ENCODE measurements at places on chromosomes 7 and 10.

DNA sequence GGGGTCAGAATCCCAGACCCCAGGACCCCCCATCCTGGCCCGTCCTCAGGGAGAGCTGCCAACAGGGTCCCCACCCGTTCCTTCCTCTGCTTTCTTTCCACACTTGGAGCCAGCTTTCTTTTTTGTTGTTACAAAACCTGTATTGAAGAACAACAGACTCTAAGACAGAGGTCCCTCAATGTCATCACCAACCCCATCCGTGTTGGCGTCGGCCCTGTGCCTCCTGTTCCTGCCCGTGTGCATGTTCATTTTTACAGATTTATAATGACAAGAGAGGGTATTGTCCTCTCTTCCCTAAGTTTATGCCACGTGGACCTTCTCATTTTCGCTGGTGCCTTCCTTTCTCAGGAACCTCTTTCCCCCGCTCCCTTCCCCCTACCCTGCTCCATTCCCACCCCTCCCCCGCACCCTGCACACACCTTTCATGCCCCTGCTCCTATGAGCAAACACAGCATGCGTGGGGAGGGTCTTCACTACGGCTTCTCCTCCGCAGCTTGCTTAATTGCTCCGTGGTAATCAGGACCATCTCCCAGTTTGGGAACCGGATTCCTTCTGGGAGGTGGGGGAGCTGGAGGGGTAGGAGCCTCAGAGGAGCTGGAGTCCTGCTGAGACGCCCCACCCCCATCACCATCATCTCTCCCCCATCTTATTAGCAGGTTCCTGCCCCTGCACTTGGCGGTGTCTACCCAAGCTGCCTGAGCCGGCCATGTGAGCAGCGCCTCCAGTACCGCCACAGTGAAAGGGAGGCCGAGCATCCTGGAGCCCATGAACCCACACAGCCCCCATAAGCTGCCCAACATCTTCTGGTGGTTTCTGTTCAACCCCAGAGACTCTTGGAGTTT, 88.0 kb upstream of the INSIG1 start:
- no peak for DNase-seq

GRCh38 chr7:96319439-96319838, 2.5 kb downstream of the SLC25A13 start:
- no peak for DNase-seq

GRCh38 chr10:69242040-69242851, 22.1 kb downstream of the HKDC1 start:
- no peak for DNase-seq

DNA sequence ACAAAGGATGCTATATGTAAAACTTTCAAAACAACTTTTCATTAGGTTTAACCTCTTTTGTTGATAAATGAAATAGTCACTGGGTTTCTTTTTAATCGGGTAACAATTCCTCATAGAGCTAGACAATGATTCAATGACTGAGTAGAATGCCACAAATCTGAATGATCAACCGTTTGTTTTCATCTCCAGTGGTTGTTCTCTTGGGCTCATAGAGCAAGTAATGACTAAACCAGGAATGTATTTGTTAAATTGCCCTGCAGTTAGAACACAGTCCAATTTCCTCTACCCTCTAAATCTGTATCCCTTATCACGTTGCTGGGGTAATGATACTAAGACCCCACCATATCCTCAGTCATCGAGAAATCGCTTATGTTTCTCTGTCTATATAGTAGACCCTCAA, 40.0 kb downstream of the CNNM1 start:
- no peak for DNase-seq

DNA sequence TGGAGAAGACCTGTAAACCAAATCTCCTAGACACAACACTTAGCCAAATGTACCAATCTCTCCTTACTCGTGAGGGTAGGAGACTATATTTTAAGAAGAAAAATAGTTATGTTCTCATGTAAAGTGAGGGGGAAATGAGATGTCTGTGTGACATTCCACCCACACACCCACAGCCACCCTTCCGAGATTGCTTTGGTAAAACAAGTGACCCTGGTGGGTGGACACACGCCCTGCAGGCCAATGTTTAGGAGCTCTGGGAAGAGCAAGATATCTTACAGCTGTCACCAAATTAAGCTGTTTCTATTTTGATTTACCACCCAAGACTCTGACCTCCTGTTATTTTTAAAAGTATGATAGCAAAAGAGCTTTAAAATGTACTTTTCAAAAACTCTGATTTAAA, 147.2 kb upstream of the PFKP start:
- DNase-seq, result no peak

GRCh38 chr7:108421720-108422331, 34.4 kb downstream of the NRCAM start:
- DNase-seq, result no peak

GRCh38 chr7:96636342-96636860, 73.2 kb downstream of the SEM1 start:
- no peak for DNase-seq

GRCh38 chr10:113073549-113074189, 123.6 kb downstream of the TCF7L2 start:
- no peak for DNase-seq

- no peak for DNase-seq
These were observed 71.8 kb downstream of the SGCE start for GRCh38 chr7:94584113-94584512.

GRCh38 chr7:818031-818699, 14.1 kb upstream of the SUN1 start:
- DNase-seq, result no peak

DNA sequence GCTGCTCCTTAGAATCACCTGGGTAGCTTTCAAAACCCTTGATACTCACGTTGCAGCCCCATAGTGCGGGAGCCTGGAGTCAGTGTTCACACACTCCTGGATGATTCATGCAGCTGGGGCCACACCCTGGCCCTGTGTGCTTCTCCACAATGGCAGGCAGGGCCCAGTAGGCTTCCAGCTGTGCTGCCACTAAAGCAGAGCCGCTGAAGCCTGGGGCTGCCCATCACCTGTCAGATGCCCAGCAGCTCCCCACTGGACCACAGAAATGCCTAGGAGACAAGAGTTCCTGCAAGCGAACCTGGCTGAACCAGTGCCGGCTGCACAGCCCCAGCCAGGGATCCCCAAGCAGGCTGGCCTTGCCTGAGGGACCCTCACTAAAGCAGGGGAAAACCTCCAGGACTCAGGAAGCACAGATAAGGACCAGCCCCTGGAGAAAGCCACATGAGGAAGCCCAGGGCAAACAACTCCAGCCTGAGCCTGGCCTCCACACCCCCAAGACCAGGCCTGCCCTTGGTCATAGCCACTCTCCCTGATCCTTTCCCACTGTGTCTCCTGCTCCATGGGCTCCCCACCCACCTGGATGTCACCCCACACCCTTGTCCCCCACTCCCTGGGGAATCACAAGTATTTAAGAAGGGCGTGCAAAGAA, 111.9 kb downstream of the GRID1 start:
- no peak for DNase-seq

GRCh38 chr7:26508917-26509316, 217.3 kb downstream of the SNX10 start:
- DNase-seq, result no peak

- no peak for DNase-seq
These were observed 126.5 kb upstream of the VKORC1L1 start for GRCh38 chr7:65746398-65746669.

DNA sequence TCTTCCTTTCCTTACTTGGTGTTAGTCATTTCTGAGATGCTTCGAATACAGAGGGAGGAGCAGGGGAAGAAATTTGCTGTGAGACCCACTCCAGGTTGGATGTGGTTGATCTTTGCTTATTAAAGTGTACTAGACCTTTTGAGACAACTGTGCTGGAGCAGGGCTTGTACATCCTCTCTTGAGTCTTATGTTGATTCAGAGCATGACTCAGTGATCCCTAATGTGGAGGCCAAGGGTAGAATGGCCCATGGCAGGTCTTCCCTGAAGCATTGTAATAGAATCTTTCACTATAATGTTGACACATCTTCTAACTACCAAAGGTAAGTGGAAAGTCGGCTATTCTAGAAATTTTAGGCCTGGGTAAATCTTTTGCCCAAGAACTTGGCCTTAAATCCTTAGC, 17.0 kb upstream of the SFR1 start:
- DNase-seq, result no peak

DNA sequence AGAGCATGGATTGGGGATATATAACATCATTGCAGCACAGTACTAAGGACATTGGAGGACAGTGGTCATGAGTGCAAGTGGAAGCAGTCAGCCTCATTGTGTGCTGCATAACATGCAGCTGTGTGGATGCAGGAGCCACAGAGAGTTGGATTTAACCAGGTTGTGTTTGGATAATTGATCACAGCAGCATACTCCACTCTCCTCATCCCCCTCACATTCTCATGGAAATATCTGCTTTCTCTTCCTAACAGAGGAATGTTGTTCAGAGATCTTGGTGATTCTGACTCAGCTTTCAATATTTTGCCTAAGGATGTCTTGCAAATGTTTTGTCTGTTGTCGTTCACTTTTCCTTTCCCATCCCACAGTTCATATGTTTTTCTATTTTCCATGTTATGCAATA, 31.8 kb upstream of the LSM8 start:
- no peak for DNase-seq

DNA sequence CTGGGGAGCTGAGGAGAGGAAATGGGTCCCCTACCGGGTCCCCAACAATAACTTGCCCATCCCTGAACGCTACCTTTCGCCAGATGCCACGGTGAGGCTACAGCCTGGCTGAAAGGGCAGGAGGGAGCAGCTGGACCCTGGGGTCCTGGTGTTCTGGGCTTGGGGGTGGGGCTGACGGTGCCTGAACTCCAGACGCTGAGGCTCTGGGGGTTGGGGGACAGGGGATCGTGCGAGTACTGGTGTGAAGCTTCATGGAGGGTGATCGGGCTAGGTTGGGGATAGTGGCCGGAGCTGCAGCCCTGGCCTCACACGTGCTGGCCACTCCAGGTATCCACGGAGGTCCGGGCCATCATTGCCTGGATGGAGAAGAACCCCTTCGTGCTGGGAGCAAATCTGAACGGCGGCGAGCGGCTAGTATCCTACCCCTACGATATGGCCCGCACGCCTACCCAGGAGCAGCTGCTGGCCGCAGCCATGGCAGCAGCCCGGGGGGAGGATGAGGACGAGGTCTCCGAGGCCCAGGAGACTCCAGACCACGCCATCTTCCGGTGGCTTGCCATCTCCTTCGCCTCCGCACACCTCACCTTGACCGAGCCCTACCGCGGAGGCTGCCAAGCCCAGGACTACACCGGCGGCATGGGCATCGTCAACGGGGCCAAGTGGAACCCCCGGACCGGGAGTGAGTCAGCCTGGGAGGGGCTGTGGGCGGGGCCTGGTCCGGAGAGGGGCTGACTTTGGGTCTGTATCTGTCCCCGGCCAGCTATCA, 8.3 kb downstream of the AEBP1 start:
- DNase-seq, result no peak

GRCh38 chr10:73136627-73137026, 26.4 kb downstream of the NUDT13 start:
- DNase-seq, result no peak

GRCh38 chr7:26326211-26326610, 34.5 kb downstream of the SNX10 start:
- DNase-seq, result no peak

DNA sequence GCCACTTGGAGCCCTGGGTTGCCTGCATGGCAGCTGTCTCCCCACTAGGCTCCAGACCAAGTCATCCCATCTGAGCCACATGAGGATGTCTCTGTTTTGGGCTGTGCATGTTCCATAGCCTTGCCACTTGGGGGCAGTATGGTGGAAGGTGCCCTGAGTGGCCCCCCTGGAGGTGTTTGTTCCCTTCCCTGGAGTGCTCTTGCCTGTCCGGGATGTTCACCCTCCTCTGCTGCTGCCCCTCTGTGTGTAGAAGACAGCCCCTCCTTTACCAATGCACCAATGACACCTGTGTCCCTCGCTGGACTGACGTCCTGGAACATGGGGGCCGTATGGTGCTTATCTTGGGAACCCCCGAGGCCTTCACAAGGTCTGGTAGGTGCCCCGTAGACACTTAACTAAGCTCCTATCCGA, 100.2 kb downstream of the ACTR3B start:
- no peak for DNase-seq

DNA sequence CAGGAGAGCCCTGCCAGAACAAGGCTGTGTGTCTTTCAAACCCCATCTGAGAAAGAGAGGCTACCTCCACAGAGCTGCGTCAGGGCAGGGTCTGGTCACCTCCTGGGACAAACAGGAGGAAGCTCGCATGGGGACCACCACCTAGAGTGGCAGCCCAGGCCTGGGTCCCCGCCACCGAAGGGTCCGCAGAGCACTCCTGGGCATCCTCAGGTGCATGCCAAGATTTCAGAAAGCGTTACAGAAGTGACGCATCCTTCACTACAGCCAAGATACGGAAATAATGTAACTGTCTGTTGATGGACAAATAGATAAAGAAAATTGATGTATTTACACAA, 42.6 kb downstream of the GSDME start:
- no peak for DNase-seq

DNA sequence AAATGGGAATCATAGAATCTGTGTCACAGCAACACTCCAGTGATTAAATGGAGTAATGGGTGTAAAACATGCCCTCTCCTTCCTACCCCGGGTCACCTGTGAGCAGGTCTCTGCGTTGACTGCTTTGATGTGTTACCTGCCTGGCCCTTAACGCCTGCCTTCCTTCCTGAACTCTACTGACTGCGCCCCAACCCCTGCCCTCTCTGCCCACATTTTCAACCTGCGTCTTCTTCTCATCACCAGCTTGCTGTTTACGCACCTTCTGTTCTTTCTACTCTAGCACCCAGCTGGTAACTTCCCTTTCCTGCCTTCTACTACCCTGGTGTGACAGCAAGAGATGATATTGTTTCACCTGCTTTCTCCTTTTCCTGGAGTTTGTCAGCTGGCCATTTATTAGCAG, 303.0 kb upstream of the LRGUK start:
- DNase-seq, result no peak

DNA sequence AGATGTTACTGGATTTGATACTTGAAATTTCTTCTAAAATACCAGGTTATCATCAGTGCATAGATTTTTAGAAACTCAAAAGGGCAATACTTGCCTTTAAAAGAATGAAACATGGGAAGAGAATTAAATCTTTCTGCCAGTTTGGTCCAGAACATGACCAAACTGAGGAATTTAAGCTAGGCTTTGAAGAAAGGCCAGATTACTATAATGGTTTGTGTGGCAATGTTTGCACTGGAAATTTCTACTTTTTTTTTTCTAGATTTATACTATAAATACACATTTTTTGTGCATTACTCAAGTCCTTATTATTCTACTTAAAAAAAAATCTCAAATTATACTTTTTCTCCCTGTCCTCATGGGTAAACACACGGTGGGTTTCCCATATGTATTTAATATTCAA, 9.2 kb downstream of the MKX start:
- no peak for DNase-seq

- no peak for DNase-seq
These were observed 11.9 kb downstream of the CHST3 start for GRCh38 chr10:71975871-71976725.

- no peak for DNase-seq
These were observed 804 bp downstream of the TMEM106B start for GRCh38 chr7:12211711-12212485.

DNA sequence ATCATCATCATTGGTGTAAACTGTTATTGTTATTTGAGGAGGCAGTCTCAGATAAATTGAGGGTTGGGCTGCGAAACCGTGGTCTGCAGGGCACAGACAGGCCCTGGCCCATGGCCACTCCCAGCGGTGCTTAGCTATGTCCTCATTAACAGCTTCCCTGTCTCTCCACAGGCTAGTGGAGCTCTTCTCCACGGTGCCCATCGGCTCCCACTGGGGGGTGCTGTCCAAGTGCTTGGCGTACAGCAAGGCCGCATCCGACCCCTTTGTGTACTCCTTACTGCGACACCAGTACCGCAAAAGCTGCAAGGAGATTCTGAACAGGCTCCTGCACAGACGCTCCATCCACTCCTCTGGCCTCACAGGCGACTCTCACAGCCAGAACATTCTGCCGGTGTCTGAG, 21.6 kb downstream of the GPR26 start:
- DNase-seq, result no peak

GRCh38 chr7:35253710-35254495, at the start of gene TBX20:
TSS of gene TBX20 (minus strand) at chr7:35254100. CDS start at chr7:35253620, 480 bp downstream.
- no peak for DNase-seq

Measured in NCI-H1436 treated with DMSO at 0.1 percent for 48 hours (cell line).